ENCODE measurements at places on chromosomes 16 and 17.

DNA sequence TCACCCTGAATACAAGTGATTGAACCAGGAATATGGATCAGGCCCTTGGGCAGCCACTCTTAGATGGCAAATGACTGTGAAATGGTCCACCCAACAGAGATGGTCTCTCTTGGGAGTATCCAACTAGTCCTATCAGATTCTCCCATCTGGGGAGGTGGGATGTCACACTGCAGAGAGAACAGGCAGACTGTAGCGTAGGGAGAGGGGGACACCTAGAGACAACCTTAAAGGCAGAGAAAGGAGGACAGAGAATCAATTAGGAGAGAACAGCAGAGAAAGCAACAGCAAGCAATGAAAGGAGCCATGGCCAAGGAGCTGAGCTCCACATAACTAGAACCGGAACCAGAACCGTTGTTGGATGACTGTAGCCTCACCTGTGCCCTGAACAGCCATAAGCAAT is 37.2 kb downstream of the IQCK start:
- no peak for DNase-seq

- DNase-seq = no peak
Observed at GRCh38 chr17:68694791-68695485, 93.8 kb upstream of the FAM20A start.

GRCh38 chr17:29109477-29110371 is 66.8 kb downstream of the PIPOX start:
- no peak for DNase-seq

DNA sequence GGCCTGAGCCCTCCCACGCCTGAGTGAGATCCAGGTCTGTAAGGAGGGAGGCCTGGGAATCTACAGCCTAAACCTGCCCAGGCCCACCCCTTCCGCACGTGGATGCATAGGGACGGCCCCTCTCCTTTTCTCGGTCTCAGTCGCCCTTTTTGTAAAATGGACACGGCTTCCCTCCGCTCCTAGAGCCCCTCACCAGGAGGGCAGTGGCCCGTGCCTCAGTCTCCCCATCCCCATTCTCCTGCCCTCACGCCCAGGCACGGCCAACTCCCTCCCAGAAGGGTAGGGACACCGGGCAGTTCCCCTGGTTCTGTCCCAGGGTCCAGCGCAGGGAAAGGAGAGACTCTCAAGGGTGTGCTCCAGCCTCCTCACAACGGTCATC is 48.1 kb downstream of the WNT3 start:
- no peak for DNase-seq

DNA sequence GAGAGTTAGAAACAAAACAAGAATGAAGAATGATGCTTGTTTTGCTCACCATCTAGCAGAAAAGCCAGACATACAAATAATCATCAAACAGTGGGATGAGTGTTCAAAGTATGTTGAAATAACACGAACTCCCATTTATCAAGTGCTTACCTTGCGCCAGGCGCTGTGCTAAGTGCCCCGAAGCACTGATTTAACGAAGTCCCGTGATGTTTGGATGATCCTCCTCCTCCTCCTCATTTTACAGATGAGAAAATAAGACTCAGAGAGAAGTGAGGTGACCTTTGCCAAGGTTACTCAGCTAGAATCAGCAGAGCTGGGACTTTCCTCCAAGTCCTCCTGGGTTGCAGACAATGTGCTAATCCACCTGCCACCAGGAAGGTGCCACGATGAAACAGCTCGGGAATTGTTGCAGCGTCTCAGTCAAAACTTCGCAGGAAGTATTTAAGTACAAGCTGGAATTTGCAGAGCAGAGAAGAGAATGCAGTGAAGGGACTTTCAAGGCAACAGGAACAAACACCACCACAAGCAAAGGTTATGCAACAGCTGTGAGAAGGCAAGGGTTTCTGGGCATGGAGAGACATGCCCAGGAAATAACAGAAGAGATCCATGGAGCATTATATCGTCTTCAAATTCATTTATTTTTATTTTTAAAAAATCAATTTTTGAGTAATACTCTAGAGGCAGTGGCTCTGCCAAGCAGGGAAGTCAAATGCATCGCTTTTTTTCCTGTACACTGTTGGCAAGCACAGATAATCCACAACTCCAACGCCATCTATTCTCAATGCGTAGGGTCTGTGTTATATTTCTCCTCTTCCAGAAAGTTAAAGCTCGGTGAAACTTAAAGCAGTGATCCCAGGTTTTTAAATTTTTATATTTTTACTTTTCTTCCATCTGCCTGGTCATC is 11.1 kb downstream of the PRCD start:
- DNase-seq = no peak

DNA sequence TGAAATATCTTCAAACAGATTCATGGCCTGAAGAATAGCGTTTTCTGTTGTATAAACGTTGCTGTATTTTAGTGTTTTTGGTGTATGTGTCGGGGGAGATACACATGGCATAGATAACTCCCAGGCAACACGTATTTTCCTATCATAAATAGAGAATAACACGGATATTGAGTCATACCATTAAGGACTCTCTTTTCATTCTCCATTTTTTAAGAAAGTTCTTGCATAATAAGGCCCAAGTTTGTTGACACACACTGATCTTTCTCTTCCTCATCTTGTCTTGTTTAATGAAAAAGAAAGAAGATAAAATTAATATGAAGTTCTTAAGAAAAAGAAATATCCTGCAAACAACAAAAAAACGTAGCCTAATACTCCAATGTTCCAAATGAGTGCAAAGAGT is 13.4 kb downstream of the ABCA8 start:
- no peak for DNase-seq

DNA sequence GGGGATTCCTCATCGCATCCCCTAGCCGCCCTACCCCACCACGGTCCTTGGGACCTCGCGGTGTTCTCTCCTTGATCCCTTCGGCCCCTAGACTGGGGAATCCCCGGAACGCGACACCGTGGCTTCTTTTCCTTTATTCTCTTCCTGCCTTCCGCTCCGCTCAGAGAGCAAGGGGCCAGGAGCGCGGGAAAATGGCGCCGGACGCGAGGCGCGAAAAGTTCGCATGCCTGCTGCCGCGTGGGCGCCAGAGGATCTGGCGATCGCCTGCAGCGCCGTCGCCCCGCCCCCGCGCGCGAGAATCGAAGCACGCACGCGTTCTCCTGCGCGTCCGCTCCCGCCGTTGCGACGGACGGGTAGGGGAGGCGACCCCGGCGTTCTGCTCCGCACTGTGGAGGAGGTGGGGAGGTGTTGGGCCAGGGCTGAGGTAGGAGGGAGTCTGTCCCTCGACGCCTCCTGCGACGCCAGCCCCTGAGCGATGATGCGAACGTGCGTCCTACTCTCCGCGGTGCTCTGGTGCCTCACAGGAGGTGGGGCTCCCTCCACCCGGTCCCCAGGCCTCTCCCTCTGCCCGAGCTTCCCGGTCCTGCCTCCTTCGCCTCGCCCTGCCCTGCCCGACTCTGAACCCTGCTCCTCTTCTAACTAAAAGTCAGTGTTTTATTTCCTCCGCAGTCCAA is at the start of gene ZPBP2:
Gene ZPBP2 (plus strand): TSS at position 323 of the 674 bp plus-strand sequence. CDS start 153 bp downstream, at position 476.
- DNase-seq = no peak

DNA sequence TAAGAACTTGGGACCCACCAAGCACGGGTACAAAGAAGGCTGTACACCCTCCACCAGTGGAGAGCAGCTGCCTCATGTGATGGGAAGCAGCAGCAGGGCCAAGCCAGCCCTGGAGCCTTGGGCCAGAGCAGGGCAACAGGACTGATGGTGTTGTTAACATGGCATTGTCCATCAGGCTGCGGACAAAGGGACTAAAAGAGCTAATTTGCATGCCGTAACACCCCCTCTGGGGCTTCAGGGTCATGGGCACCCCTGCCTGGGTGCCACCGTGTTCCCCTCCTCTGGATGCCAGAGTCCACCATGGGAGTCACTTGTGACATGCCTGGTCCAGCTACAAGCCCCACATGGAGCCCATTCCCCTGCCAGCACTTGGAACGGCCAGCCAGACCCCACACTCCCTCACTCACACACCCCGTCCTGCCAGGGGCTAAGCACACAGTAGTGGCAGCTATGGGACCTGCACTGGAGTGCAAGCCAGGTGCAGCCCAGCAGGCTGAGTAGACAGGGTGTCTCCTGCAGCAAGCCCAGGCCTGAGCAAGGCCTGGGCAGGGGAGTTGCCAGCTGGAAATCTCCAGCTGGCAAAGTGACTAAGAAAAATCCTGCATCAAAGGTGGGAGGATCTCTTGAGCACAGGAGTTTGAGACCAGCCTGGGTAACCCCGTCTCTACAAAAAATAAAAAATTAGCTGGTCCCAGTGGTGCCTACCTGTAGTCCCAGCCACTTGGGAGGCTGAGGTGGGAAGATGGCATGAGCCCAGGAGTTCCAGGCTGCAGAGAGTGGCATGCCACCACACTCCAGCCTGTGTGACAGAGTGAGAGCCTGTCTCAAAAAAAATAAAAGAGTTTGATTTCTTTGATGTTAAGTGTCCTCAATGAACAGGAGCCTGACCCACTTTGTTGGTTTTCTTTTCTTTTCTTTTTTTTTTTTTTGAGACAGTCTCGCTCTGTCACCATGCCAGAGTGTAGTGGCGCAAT is 33.7 kb downstream of the NOL11 start:
- DNase-seq = no peak

DNA sequence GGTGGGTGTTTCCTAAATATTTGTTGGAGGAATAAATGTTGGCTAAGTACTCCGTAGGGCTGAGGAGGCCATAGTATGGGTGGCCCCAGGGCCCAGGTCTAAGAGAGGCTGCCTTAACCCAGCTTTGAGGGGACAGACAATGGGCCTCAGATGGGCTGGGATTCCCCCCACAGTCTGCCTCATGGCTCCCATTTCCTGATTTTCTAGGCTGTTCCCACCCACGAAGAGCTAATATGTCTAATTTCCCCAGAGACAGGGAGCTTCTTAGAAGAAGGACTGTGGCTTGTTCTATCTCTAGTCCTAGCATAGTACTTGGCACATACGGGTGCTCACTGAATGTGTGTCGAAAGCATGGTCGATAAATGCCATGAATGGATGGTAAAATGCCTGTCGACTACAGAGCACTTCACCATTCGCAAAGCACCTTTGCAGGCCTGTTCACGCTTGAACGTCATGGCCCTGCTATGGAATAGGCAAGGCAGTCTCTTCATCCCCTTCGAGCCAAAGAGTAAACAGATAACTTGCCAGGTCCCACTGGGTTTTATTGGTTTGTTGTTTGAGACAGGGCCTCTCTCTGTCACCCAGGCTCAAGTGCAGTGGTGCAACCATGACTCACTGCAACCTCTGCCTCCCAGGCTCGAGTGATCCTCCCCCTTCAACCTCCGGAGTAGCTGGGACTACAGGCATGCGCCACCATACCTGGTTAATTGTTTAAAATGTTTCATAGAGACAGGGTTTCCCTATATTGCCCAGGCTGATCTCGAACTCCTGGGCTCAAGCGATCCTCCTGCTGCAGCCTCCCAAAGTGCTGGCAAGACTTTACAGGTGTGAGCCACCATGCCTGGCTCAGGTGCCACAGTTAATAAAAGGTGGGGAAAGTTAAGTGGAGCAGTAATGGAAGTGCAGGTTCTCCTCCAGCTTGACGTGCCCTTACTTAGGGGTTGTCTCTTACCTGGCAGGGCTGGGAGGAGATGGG is 9.7 kb downstream of the CHAD start:
- DNase-seq = no peak

- DNase-seq = peak; percentile 32
Observed at GRCh38 chr16:24009955-24010354, 174.2 kb downstream of the PRKCB start.

DNA sequence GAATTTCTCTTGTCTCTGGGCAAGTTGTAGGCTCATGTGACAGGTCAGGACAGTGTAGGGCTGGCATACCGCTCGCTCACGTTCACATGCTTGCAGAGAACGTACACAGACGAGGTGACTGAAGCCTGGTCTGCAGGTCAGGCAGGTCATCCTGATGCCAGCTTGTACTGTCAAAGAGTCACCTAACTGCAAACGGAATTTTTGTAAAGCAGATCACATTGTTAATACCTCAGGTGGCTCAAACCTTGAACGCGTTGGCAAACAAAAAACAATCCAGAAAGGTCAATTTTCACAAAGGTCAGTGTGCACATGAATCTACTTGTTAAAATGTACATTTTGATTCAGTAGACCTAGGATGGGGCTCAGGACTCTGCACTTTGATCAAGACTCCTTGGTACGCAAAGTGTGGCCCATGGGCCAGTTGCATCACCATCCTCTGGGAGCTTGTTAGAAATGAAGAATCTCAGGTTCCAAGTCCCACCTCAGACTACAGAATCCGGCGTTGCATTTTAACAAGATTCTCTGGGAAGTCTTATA is 28.6 kb downstream of the ANKRD40 start:
- no peak for DNase-seq

DNA sequence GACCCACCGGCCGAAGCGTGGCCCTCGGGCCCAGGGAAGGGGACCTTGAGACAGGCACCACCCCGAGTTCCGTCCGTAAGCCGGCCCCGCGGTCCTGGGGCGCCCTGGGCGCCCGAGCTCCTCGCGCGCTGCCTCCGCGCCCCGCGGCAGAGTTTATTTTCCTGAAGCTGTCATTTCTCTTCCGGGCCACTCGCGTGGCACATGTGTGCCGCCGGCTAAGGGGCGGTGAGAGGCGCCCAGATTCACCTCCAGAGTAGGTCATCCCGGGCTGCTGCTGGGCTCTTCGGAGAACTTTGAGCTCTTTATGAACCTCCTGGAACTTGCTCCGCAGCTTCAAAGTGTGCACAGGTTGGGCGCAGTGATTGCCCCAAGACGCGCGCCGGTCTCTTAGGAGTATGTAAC is 489 bp downstream of the ZC3H18 start:
- DNase-seq = peak; percentile 62

DNA sequence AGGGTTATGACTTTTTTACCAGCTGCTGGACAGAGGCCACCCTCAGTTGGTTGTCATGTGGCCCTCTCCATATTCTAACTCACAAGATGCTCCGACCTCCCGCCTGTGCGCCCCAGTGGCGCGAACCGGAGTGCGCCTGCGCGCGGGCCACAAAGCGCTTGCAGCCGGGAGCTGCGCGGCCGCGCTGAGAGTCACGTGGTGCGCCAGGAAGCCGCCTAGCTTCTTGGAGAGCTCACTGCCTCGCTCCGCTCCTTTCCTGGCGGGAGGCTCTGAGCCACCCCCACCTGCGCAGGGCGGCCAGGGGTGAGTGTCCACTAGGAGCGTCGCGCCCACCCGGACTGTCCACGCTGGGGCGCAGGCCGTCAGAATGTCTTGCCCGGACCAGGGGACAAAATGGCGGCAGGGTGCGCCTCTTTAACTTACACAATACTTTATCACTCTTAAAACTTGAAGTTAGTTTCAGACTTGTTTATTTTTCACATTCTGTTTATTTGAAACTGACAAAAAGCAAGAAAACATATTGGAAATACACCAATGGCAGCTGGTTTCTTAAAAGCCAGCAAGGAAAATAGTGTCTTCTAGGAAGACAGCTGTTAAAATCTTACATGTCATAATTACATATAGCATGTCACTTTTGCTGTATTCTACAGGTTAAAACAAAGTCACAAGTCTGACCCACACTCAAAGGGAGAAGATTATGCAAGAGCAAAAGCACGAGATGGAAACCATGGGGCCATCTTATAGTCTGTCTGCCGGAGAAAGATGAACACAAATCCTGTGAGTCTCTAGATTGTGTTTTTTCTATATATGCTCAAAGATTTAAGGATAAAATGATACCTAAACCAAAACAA is 357.9 kb downstream of the CNTNAP4 start:
- no peak for DNase-seq

DNA sequence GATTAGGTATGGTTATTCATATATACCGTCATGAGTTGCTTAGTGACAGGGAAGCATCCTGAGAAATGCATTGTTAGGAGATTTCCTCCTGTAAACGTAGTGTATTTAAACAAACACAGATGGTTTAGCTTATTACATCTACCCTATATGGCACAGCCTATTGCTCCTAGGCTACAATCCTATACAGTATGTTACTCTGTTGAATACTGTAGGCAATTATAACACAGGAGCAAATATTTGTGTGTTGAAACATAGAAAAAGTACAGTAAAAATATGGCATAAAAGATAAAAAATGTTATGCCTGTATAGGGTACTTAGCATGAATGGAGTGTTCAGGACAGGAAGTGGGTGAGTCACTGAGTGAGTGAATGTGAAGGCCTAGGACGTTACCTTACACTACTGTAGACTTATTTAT is 157.7 kb downstream of the CDH11 start:
- DNase-seq = no peak
